ENCODE measurements at places on chromosomes 3 and 15.

DNA sequence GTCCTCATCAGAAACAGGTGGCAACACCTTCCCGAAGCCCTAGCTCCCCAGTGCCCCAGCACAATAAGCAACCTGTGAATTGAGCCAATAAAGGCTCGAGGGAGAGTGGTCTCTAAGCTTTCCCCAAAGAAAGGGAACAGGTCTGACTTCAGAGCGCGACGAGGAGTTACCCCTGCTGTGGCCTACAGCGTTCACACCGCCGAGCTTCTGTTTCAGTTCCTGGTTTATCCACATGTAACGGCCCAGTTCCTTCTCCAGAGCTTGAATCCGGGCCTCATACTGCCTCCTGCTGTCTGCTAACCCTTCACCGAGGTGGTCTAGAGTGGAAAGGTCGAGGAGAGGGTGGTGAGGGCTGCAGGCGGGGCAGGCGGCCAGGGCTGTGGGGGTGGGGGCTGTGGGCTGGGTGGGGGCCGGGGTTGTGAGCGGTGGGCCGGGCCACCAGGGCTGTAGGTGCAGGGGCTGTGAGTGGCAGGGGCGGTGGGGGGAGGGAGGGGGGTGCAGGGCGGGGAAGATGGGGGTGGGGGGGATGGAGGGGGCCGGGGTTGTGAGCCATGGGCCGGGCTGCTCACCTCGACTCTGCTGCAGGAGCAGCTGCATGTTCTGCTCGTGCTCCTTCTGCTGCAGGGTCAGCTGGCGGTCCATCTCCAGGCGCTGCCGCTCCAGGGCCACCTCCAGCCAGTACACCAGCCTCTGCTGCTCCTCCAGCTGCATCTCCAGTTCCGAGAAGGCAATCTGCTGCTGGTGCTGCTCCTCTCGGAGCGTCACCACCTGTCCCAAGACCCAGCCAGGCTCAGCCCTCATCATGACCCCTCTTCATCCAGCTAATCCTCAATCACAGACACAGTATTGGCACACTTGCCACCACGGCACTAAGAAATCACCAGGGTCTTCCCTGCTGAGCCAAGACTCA, 26.2 kb downstream of the KIF7 start:
- DNase-seq, result no peak

GRCh38 chr15:39798382-39798781, 15.7 kb upstream of the FSIP1 start:
- no peak for DNase-seq

GRCh38 chr3:175356899-175357324, 497.8 kb downstream of the NAALADL2 start:
- peak; percentile 42 for DNase-seq

DNA sequence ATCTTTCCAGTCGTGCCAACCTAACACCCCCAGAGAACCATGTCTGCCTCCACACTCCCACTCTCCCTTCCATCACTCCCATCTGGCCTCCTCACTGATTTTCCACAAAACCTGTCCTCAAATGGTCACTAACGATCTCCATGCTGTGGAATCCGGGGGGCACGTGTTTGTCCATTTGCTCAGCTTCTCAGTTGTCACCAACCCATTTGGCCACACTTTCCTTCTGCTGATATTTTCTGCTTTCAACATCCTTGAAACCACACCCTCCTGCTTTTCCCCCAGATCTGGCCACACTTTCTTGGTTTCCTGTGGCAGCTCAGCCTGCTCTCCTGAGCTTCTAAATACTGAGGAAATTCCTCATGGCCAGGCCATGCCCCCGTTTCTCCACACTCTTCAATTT, 257.2 kb upstream of the NSMCE3 start:
- no peak for DNase-seq

DNA sequence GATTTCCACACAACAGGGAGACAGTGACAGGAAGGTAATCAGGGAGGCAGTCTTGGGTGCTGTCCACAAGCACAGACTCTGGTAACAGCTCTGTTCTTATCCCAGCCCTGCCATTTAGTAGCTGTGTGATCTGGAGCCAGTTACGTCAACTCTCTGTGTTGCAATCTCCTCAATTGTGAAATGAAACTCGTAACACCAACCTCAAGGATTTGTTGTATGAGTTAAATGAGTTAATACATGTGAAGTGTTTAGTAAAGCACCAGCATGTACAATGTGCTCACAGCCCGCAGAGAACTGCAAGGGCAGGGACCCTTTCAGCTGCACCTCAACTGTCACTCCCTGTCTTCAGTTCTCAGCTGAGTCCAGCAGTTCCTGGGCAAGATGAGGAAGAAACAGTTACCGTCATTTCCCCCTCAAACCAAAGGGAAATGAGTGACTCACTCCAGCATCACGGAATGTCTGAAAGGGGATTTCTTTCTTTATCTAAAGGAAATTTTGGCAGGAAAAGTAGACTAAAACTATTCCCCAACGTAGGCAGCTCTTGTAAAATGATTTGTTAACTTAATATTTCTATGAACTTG, 39.9 kb upstream of the MB21D2 start:
- peak; percentile 99 for DNase-seq

- DNase-seq, result no peak
These were observed 86.8 kb downstream of the SYNPR start for GRCh38 chr3:63364910-63365309.

GRCh38 chr3:182682263-182683241, 110.8 kb upstream of the ATP11B start:
- DNase-seq, result peak; percentile 17

DNA sequence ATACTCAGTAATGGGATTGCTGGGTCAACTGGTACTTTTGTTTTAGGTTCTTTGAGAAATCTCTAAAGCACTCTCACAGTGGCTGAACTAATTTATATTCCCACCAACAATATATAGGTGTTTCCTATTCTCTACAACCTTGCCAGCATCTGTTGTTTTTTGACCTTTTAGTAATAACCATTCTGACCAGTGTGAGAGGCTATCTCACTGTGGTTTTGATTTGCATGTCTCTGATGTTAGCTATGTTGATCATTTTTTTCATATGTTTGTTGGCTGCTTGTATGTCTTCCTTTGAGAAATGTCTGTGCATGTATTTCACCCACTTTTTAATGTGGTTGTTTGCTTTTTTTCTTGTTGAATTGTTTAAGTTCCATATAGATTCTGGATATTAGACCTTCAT, 98.2 kb upstream of the DCBLD2 start:
- DNase-seq, result no peak

DNA sequence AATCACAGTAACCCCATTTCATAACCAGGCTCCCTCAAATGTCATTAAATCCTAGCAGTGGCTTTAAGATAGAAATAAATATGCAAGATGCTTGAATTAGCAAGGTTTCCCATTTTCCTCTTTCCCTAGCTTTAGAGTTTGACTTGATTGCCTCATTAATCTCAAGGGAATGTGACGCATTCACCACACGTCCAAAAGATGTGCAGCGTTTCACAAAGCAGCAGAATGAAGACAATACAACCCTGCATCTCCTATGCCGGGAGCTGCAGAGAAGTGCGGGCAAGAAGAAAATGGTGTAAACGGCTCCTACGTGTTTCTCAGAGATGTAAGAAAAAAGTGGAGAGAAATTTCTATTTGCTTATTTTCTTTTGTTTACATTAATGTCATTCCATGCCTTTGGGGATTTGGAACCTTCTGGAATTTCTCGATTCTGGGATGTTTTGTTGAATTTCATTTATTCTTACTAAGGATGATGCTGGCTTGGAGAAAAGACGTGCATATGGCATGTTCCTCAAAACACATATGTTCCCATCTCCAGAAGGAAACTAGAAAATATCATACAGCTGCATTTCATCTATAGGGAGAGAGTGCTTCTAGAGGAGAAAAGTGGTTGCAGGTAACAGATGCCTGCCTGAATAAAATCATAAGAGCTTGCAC, 27.8 kb upstream of the FRMD4B start:
- no peak for DNase-seq

DNA sequence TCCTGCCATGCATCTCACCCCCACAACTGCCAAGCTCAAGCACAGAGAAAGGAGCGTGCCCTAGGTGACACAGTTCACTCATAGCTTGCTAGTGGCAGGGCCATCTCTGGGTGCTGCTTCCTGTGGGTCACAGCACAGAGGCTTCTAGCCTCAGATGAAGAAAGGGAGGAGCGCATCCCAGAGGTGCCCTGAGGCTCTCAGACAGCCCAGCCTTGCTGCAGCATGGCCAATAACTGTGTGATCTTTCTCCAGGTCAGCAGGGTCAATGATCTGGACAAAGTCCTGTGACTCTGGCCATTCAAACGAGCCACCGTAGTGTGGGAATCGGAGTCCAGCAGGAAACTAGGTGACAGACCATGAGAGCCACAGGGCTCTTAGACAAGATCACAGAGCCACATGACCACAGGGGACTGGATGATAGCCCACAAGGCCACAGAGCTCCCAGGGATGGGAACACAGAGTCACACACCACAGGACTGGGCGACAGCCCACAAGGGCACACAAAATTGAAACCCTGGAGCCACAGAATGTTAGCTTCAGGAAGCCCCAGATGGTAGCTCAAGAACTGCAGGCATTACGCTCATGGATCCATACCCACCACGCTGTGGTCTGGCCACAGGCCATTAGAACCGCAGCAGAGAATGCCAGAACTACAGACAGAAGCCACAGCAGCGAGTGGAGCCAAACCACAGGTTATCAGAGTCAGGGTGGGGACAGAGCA, 25.9 kb upstream of the GRIP2 start:
- DNase-seq, result peak; percentile 46

GRCh38 chr3:29583861-29584260, 303.0 kb downstream of the RBMS3 start:
- no peak for DNase-seq

DNA sequence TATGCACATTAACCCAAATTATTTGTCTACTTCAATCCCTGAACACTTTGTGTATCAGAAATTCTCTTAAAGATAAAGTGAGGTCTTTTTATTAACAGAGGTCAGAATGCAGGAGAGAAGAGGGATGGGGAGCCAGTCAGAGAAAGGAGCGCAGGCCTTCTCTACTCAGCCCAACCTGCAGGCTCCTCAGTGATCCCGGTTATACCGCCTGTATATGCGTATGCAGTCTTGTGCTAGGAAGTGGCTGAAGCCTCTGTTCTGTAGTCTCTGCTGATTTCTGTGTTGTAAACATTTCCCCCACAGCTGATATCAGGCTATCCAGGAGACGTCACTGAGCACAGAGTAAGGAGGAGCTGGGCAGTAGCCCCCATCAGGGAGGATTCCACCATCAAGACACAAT, 57.9 kb downstream of the ABHD5 start:
- no peak for DNase-seq

DNA sequence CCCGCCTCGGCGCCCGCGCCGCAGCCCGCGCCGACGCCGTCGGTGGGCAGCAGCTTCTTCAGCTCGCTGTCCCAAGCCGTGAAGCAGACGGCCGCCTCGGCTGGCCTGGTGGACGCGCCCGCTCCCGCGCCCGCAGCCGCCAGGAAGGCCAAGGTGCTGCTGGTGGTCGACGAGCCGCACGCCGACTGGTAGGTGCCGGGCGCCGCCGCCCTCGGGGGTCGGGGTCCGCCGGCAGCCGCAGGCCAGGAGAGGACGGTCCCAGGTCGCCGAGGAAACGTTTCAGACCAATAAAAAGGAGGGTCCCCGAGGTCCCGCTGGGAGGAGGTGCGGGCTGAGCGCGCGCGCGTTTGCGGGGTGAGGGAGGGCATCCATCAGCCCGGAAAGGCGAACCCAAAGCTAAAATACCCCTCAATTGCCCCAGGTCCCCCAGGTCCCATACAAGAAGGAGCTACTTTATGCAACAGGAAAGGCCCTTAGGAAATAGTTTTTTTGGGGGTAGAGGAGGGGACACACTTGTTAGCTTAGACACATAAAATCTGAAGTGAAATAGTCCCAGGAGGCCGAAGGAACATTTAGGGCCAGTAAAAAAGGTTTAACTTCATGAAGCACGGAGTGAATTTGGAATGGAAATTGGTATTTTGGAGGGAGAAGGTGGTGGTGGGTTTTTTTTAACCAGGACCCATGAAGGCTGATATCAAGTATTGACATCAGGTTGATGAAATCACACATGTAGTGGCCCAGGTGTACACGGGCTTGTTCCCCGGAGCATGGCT, 739 bp downstream of the SYN2 start:
- no peak for DNase-seq

GRCh38 chr3:34301313-34301712, 502.9 kb downstream of the PDCD6IP start:
- DNase-seq, result no peak

DNA sequence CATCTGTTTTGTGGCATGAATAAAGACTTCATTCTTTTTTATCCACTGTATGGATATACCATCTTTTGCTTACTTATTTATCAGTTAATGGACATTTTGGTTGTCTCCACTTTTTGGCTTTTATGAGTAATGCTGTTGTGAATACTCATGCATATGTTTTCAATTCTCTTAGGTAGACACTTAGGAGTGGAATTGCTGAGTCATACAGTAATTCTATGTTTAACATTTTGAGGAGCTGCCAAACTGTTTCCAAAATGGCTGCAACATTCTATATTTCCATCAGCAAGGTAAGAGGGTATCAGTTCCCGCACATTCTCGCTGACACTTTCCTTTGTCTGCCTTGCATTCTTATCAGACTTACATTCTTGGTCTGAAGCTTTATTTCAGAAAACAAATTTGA, 191.1 kb downstream of the WNT5A start:
- DNase-seq, result peak; percentile 77

DNA sequence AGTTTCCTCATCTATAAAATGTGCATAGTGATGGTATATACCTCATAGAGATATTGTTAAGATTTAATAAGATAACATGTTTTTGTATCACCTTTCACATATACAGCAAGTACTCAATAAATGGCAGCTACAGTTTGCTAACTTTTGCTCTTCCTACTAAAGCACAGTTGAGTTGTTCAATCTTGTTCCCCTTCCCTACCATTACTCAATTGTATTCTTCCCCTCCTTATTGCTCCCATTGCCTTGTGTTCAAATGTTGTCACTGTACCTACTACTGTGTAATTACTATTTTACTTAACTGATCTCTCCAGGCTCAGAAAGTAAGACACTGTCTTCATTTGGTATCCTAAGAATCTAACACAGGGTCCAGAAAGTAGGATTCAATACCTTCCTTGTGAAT, 5.5 kb downstream of the CD47 start:
- DNase-seq, result no peak

DNA sequence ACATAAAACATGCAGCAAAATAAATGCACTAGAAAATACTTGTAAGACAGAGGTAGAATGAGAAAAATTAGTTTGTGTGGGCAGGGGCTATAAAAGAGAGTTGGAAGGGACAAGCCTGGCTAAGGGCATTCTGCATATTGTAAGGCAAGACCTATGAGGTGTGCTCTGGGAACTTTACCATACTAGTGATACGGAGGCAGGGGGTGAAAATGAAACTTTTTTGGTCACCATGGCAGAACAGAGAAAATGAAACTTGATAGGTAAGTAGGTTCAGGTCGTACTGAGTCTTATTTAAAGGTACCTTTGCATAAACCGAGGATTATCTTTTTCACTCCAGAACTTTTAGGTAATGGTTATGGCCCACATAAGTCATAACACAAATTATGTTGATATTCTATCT, 74.7 kb upstream of the ACKR4 start:
- DNase-seq, result no peak

DNA sequence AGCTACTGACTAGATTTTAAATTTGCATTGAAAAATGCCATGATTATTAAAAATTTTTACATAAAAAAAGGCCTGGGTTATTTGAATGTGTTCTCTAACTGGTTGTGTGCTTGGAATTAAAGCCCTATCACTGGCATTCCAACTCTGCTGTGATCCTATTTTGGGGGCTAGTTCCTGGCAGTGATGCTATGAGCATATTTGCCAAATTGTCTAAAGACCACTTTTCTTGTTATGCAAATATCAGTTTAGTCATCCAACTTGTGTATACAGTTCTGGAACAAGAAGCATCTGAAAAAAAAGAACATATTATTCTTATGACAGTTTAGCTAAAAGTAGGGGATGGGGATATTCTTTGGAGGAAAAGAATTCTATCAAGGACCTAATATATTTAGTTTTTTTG, 243.4 kb upstream of the ZNF717 start:
- no peak for DNase-seq

GRCh38 chr3:170962411-170962810, 54.0 kb upstream of the EIF5A2 start:
- DNase-seq, result no peak

All from fibroblast of the aortic adventitia (primary cell).